ENCODE measurements at places on chromosomes 7 and 10.

- no peak for DNase-seq
These were observed 6.1 kb upstream of the FGL2 start for GRCh38 chr7:77205706-77206105.

- peak; percentile 96 for DNase-seq
These were observed at the start of gene DNAJC9 for GRCh38 chr10:73246646-73247508. Gene DNAJC9, minus strand, starts transcription at chr10:73247255. Its CDS starts 66 bp downstream, at chr10:73247189.

DNA sequence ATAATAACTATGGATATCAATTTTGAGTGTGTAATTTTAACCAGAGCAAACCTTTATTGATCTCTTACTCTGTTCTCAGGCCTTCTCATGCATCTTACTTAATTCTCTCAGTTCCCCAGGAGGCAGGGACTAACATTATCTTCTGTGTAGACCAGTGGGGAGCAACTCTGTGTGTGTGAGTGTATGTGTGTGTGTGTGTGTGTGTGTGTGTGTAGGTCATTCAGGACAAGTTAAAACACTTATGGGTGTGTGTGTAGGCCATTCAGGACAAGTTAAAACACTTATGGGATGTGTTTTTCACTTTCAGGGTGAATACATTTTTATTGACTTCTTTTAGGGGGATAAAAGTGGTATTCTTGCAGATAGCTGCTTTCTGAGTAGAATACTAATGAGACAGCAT, 145.0 kb downstream of the ADAM12 start:
- DNase-seq = no peak

GRCh38 chr7:45967591-45968157, 46.6 kb upstream of the IGFBP3 start:
- DNase-seq = no peak

GRCh38 chr10:63491588-63492316, 26.0 kb upstream of the JMJD1C start:
- peak; percentile 14 for DNase-seq

DNA sequence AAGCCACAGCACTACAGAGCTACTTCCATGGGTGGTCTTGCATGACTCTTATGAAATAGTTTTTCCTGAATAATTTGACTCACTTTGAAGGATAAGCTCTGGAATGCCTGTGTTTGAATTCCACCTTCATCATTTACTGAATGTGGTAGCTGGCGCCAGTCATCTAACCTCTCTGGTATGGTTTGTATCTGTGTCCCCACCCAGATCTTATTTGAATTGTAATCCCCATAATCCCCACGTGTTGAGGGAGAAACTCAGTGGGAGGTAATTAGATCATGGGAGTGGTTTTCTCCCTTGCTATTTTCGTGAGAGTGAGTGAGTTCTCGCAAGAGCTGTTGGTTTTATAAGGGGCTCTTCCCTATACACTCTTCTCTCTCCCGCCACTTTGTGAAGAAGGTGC, 11.2 kb upstream of the SLC13A1 start:
- no peak for DNase-seq

GRCh38 chr7:105454921-105455320, 66.2 kb upstream of the SRPK2 start:
- DNase-seq = no peak

DNA sequence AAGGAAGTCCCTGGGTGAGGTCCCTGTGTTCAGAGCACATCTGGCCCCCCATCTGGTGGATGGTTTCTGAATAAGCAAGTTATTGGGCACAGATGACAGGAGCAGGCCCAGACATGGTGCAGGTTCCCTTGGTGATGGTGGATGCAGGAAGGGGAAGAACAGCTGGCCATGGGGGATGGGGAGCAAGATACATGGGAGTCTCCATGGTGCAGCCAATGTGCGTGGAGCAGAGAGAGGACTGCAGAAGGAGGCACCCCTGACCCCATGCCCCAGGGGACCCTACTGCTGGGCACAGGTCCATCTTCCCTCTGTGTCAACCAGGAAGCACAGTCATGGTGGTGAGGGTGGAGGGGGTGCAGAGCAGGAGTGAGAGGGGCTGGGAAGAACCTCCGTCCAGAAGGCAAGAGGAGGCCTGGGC, 43.8 kb upstream of the RABGEF1 start:
- no peak for DNase-seq

DNA sequence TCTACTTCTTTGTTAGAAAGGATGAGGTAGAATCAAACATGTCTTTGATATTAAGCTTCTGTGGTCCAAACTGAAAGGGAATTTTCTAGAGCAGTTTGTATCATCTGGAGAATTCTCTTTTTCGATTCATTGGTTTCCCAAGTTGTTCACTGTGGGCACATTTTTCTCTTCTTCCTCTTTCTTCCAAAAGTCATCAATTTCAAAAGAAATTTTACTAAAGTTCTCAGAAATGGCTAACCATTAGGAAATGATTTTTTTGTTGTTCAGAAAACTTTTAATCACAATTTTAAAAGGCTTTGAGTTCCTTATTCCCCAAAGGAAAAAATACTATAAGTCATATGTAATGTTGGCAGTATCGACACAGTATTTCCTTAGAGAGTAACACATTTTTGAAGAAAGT, 28.3 kb upstream of the CCDC6 start:
- DNase-seq = no peak

GRCh38 chr10:6667679-6668270, 87.7 kb upstream of the PRKCQ start:
- DNase-seq = no peak

DNA sequence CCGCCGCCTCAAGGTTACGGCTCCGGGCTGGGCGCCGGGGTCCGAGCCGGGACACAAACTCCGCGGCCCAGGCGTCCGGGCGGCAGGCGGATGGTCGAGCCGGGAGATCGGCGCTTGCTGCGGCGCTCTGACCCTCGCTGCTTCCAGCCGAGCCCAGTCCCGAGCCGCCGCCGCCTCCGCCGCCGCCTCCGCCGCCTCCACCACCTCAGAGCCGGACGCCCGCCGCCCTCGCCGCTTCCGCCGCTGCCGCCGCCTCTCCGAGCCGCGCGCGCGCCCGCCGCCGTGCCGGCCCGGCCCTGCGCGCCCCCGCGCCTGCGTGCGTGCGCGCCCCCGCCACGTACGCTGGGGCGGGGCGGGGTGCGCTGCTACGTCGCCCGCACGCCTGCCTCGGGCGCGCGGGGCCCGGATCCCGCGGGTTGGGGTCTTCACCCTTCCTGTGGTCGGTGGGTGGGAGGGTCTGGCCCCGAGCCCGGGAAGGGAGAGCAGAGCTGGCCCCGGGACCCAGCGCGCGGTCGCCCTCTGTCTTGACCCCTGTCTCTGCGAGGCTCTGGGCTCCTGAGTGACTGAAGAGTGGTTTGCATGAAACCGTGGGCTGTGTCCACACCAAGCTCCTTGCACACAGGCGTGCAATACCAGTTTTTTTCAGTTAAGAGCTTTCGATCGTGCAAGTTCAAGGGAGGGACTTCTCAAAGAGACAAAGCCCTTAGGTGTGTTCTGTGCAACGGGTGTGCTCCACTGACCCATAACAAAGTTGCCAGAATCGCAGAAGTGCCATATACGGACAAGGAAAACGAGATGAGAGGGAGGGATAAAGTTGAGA, at the start of gene SMURF1:
Gene SMURF1, minus strand, starts transcription at position 256 of the 820 bp plus-strand sequence. CDS start 328 bp downstream, outside the sequence.
- no peak for DNase-seq

DNA sequence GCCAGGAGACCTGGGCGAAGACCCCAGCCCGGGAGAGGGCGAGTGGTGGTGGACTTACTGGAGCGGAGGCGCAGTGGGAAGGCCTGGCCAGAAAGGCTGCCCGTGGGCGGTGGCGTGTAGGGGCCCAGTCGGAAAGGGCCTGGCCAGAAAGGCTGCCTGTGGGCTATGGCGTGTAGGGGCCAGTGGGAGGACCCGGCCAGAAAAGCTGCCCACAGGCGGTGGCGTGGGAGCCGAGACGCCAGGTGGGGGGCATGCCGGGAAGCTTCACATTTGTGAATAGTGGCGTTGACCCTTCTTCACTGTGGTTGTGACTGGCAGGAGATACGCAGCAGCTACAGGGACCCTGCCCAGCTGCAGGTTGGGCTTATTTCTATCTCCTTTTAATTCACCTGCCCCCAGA, 72.9 kb downstream of the DYNC2I1 start:
- no peak for DNase-seq

GRCh38 chr10:20670579-20670978, 226.5 kb downstream of the NEBL start:
- DNase-seq = no peak

GRCh38 chr10:123150986-123151736, 3.0 kb upstream of the BUB3 start:
- no peak for DNase-seq

- no peak for DNase-seq
These were observed 34.7 kb downstream of the ACADSB start for GRCh38 chr10:123043409-123043925.

DNA sequence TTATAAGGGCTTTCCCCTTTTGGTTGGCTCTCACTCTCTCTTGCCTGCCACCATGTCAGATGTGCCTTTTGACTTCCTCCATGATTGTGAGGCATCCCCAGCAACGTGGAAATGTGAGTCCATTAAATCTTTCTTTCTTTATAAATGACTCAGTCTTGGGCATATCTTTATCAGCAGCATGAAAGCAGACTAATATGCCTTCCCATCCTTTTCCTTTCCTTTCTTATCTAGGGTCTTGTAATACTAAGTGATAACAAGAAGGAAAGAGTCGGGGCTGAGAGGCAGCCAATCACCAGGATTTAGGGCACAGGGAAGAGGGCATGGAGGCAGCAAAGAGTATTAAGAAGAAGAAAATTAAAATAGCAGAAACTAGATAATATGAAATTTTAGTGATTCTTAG, 62.0 kb upstream of the JCAD start:
- no peak for DNase-seq

GRCh38 chr7:158471716-158472115, 115.9 kb downstream of the PTPRN2 start:
- DNase-seq = no peak

DNA sequence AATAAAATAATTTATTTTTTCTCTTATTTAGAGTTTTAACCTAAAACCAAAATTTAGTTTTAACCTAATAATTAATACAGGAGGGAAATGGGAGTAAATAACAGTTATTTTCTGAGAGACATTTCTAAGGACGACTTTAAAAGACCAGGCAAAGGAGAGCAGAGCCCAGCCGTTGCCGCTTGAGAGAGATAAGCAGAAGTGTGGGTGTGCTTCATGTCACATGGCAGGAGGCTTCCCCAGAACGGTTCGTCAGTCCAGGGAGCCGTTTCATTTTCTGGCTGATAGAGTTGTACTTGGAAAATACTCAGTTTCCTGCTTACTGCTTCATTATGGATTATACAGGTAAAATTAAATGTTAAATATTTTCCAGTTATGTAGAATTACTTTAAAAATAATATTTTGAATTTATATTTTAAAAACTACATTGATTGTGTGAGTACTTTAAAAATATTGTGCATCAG, 61.4 kb downstream of the ST7 start:
- no peak for DNase-seq

DNA sequence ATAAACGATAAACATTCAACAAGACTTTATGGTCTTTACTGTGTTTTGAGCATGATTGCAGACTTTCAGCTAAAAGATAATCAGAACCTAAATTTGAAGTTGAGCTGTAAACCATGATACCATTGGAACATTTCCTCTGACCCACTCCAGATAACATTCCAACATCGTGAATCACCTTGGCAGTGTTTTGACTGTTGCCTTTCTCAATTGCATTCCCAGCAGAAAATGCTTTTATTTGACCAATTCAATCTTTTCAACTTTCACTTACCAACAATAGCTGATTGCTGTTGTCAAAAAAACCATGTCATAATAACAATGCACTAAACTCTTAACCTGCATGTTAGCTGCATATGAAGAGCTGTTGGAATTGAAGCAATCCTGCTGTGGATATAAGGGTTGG, 165.5 kb downstream of the MDFIC start:
- DNase-seq = peak; percentile 25

GRCh38 chr7:121447911-121448300, 51.8 kb upstream of the FAM3C start:
- no peak for DNase-seq

DNA sequence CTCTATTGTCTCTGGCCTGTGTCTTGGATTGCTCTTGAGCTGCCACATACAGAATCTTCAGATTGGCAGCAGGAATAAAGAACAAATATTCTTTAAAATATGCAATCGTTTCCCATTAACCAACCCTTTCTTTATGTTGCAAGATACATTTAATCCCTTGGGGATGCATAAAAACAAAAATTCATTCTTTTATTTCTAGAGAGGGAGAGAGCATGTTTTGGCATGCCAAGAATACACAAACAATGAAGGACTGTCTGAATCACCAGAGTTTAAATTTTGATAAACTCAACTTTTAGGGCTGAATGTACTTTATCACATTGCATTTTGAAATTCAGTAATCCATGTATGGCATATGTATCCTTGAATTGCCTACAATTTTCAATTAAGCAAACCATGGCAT, 154.3 kb upstream of the SEMA3D start:
- DNase-seq = no peak

DNA sequence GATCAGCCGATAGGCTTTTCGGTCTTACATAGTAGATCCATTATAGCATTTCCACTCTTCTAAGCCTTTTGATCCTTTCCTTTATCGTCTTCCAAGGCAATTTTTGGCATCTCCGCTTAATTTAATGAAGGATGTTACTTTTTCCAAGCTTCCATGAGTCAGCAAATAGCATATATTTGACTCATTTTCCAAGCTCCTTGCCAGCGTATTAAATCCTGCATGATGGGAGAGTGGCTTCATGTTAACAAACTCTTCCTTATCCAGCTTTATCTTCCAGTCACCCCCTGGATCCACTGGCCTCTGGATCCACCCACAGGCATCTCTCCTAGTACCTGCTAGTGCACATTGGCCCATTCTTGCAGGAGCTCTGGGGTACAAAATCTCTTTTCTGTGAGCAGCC, 13.0 kb downstream of the OR9A2 start:
- DNase-seq = no peak

DNA sequence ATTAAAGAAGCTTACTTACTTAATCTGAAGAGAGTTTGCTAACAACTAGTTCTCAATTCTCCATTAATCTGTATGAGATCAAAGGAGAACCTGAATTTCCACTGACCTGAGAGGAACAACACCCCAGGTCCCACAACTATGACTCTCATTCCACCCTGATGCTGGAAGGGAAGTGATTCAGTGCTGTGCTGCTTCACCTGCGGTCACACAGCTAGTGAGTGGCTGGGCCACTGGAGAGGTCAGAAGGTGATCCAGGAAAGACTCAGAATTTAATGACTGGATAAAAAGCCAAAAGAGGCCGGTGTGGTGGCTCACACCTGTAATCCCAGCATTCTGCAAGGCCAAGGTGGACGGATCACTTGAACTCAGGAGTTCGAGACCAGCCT, 23.6 kb downstream of the SORBS1 start:
- DNase-seq = no peak

GRCh38 chr7:139254728-139255127, 23.7 kb downstream of the UBN2 start:
- DNase-seq = no peak

GRCh38 chr7:36075561-36075960, 77.5 kb upstream of the EEPD1 start:
- DNase-seq = no peak

DNA sequence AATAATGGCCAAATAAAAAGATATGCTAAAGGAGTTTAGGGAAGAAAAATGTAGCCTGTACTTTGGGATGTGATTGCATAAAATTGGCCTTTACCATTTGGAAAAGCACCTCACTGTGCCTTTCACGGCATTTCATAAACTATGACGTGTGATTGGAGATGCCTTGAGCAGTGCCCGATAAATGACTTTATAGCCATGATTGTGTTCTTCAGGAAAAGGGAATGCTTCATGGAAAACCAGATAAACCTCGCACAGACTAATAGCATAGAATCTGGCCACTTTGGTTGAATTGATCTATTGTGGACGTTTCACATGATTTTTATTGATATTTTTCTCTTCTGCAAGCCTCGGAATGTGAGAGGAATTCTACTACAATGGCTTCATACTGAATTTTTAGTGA, 502.0 kb upstream of the MKI67 start:
- no peak for DNase-seq

GRCh38 chr7:34916267-34916666, 121.0 kb downstream of the DPY19L1 start:
- DNase-seq = no peak
